Stimulated activated CD4-positive, alpha-beta T cell treated with anti-CD3 and anti-CD28 coated beads, TNF-alpha, amount 100 ng/mL, for 48 hours (primary cell): ENCODE measurements at places on chromosomes 3 and 15.

- no peak for DNase-seq
Measured at GRCh38 chr3:107249132-107249531, 128.1 kb upstream of the CCDC54 start.

GRCh38 chr3:5036858-5037257 is 57.6 kb downstream of the BHLHE40 start:
- DNase-seq: no peak

DNA sequence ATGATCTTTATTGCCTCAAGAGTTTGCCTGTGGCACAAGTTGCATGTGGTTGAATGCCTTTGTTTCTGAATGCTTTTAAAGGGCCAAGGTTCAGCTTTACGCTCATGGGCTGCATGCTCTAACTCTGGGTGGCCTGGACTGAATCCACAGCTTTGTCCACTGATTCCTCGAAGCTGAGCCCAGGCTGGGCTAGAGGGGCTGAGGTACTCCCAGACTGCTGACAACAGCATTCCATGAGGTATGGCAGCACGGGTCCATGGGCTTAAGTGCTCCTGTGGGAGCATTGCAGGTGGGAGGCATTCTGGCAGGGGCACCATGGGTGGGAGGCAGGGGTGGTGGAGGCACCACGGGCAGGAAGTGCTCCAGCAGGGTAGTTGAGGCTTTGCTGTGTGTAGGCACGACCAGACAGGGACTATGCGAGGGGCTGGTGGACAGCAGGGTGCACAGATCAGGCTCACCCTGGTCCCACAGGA is 61.6 kb downstream of the GLCE start:
- DNase-seq: no peak

- DNase-seq: no peak
Measured at GRCh38 chr3:127844326-127844942, 22.1 kb upstream of the MGLL start.

- no peak for DNase-seq
Measured at GRCh38 chr3:152538518-152538917, 269.8 kb downstream of the MBNL1 start.

GRCh38 chr3:148289159-148289558 is 408.5 kb upstream of the AGTR1 start:
- DNase-seq: no peak

DNA sequence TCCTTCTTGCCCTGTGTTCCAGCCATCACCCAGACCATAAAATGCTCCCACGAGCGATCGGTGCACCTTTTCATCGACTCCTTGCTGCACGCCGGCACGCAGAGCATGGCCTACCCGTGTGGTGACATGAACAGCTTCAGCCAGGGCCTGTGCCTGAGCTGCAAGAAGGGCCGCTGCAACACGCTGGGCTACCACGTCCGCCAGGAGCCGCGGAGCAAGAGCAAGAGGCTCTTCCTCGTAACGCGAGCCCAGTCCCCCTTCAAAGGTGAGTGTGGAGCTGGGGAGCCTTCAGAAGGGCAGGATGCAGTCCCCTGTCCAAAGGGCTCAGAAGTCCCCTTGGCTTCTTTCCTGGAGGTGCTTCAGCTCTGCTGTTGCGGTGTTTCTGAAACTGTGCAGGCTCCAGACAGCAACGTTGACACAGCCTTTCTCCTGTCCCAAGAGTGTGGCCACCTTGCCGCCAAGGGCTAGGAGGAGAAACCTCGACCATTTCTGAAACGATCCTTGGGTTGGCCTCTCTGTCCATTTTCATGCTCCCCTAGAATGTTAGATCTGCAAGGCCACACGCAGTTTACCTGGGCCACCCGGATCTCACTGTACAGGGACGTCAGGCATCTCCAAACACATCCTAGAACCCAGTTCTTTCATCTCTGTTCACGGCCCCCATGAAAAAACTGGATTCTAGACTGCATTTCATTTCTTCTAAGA is 116.7 kb downstream of the LIPC start:
- no peak for DNase-seq

DNA sequence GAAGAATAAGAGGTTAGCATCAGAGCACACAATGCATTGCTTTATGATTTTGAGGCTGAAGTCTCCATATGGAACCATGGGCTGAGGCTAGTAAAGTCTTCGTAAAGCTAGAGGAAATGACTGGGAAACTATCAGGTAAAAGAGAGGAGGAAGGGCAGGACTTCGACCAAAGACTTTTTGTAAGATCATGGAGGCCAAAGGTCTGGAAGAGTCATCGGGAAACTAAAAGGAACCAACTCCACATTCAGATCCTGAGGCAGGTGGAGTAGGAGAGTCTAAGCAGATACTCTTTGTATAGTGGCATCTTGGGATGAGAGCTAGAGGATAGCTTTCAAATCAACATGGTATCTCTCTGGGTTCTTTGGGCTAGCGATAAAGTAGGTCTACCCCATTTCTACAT is 36.3 kb downstream of the SEMA6D start:
- DNase-seq: no peak

DNA sequence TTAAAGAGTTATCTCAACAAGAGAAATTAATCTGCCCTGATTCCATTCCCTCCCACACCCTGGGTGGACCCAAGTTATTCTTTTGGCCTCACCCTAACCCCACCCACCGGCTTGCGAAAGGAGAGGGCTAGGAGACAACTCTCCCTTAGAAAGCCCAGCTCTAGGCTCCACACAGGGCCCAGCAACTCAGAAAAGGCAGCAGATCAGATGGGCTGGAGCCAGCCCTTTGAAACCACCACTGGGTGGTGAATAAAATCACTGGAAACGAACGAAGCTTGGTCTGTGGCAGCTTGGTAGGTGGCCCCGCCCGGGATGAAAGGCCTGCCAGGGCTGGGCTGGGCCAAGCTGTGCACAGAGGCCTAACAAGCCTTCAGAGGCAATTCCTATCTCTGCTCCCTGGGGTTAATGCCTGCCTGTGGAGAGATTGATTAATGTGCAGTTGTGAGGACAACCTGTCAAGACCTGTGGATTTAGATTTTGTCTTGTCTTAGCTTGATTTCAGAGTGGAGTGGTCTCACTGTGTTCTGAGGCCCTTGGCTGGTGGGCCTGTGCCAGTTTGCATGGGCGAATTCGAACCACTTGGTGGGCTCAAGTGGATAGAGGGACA is 38.8 kb downstream of the BHLHE40 start:
- no peak for DNase-seq

DNA sequence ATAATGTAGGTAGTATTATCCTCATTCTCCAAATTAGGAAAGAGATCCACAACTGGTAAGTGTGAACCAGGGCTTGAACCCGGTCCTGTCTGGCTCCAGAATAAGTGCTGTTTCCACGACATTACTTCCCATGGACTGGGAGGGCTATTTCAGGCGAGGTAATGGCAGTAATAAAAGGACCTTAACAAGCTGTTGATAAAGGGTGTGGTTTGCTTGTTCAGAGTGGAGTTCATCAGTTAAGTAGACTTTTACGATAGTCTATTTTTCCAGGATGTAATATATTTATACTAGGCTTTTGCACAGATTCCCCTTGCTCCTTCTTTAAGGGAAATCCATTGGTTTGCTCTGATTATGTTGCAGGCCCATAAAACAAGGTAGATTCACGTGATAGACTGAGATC is 88.4 kb upstream of the TNFAIP8L3 start:
- DNase-seq: no peak

DNA sequence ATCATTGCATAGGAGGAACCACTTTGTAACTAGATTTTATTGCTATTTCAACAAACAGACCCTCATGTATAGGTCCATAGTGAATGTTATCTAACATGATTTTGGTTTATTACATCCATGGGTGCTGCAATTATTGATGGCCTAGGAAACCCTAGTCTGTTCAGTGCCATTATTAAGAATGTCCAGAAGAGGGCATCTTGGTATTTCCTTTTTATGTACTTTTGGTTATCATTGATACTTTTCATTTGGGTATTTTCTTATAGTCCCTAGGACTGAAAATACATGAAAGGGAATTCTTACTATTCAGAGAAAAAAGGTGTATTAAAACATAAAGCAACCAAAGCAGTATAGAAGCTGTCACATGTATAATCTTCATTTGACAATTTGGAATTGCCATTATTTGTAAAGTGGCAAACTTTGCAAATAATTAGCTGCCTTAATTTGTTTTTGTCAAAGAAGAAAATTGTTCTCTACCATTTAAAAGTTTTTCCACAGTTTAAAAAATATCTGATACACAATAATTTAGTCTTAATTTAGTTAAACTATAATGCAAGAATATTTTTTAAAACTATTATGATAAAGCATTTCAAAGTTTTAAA is 48.7 kb downstream of the CNOT10 start:
- DNase-seq: no peak

- DNase-seq: no peak
Measured at GRCh38 chr3:186742618-186743380, 25.6 kb downstream of the KNG1 start.

DNA sequence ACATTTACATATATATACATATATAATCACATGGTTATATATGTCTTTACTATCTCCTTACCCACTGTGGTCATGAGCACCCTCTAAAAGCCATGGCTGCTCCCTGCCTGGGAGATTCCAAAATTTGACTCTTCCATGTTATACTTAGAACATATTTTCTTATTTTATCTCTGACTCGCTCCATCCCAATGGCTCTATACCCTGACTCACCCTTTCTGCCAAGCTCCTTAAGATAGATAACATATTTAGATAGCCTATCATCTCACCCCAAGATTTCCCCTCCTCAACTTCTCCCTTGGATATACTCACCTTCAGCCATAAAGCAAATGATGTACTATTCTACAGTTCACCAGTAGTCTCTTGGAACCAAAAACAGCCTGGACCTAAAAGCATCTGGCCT is 65.1 kb downstream of the CD200R1L start:
- DNase-seq: no peak

DNA sequence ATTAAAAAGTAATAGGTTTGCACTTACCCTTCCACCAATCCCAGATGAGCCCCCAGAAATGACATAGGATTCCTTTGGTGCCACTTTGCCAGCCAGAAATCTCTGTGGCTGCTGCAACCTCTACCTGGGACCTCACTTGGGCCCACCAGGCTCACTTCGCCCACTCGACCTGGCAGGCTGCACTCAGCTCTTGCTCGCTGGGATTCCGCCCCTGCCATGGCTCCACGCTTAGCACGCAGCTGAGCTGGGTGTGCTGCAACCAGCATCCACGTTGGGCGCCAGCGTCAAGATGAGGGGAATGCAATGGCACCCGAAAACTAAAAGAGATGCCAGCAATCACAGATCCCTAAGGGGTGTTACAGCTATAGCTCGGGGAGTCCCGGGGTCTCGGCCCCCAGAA is 761.0 kb downstream of the NAALADL2 start:
- DNase-seq: no peak

DNA sequence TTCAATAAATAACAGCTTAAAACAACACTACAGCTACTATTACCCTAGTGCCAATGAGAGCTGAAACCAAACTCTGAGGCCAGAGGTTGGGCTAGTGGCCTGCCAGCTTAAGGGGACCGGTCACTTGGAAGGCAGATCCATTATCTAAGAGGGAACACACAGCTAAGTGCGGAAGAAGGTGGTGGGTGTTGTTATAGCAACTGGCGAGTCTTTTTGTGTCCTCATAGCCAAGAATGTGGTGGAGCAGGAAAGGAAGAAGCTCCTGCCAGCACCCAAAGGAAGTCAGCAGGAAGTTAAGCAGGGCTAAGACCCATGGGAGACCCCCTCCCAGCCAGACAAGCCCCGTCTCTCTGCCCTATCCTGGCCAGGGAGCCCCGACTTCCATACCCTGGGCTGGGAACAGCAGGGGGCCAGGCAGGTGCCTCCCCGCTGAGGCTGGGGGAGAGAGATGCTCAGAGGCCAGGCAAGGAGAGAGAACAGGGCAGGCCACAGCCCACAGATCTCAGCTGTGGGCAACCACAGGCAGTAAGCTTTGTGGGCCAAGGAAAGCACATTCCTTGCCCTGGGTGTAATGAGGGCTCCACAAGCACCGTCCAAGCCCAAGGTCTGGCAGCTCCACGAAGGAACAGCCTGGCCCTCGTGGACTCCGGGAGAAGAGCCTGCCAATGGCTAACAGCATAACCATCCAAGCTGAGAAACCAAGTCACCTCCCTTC is 34.0 kb upstream of the HRH1 start:
- no peak for DNase-seq

GRCh38 chr15:52294881-52295420 is 653 bp downstream of the MYO5C start:
- no peak for DNase-seq

DNA sequence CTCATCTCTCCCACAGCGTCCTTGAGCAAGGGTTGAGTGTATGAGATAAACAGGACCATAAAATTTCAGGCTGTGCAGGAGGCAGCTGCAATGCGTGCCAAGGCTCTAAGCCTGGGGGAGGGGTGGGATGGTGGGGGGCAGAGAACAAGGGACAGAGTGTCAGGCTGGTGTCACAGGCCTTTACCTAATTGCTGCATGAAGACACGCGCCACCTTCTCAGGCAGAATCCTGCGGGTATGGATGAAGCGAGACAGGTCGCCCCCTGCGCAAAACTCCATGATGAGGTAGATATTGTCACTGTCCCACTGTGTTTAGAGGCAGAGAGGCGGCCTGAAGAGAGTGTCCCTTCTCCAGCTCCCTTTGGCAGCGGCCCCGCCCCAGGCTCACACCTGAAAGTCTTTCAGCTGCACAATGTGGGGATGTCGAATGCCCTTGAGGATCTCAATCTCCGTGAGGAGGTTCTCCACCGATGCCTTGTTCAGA is 1.0 kb downstream of the ULK3 start:
- DNase-seq: no peak

- DNase-seq: peak; percentile 30
Measured at GRCh38 chr3:62188681-62189375, 184.5 kb downstream of the FEZF2 start.

GRCh38 chr3:142694225-142694624 is 29.6 kb upstream of the TRPC1 start:
- no peak for DNase-seq

- DNase-seq: no peak
Measured at GRCh38 chr15:101354891-101355623, 60.0 kb upstream of the SNRPA1 start.

DNA sequence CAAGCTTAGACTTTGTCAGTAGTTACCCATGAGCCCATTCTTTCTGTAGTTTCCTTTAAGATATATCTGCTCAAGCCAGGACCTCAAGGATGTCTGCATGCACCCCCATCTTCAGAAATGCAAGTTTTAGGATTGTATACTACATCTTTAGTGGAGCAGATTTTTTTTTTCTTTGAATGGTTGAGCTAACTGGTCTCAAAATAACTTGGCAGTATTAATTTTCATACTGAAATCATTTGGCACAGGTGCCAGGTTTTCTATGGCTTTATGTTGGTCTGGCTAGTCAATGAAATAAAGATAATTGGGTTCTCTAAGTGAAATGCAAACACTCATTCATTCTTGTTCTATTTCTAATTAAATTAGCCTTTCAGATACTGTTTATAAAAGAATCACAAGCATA is 108.9 kb downstream of the ATG7 start:
- no peak for DNase-seq

DNA sequence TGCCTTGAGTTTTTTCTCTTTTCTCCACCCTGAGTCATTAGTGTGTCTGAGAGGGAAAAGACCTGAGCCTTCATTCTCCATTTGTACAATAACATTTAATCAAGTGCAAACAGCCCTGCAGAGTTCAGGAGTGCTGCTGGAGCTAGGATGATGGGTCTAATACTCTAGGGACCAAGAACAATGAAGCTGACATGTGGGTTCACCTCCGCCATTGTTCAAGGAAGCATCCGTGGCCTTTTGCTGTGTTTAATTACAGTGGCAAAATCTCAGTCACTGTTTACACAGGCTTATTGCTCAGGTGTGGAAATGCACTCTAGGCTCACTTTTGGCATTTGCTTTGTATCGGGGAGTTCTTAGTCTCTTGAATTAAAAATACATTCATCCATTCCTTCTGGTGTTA is 259.6 kb downstream of the LRTM1 start:
- DNase-seq: no peak

GRCh38 chr3:111627092-111627491 is 31.9 kb upstream of the ZBED2 start:
- DNase-seq: no peak

- DNase-seq: no peak
Measured at GRCh38 chr15:65690778-65691177, 69.0 kb downstream of the SLC24A1 start.
